NCI-H2081 treated with DMSO at 0.1 percent for 48 hours (cell line): ENCODE measurements at places on chromosomes 3 and 15.

DNA sequence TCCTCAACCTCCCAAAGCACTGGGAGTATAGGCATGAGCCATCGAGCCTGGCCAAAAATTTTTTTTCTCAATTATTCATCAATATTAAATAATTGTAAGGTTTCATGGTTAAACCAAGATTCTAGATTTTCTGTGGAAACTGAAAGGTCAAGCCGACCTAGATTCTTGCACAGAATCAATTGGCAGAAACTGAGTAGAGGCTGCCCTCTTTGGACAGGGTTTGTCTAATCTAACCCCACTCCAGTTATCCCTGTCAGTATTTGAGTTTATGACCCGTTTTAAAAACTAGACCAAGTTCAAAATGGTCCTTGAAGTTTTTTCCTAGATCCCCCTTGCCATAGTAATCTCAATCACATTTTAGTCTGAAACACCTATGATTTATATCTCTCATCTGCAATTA is 8.6 kb upstream of the ADAM10 start:
- DNase-seq: no peak

GRCh38 chr3:7760718-7761117 is 740.9 kb upstream of the LMCD1 start:
- no peak for DNase-seq

DNA sequence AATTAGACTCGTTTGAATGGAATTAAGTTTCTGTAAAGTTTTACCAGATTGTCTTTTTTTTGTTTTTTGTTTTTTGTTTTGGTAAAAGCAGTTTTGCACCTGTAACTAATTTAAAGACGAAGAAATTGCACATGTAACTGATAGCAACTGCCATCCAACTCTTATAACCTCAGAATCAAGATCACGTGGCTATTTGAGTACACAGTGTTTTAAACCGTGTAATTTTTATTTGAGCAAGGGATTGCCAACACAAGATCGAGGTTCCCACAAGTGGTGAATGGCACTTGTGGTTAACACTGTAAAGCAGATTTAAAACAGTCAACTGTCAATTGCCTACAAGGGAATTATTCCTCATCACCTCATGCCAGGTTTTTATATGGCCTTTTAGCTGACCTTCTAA is 67.3 kb downstream of the PPARG start:
- no peak for DNase-seq

DNA sequence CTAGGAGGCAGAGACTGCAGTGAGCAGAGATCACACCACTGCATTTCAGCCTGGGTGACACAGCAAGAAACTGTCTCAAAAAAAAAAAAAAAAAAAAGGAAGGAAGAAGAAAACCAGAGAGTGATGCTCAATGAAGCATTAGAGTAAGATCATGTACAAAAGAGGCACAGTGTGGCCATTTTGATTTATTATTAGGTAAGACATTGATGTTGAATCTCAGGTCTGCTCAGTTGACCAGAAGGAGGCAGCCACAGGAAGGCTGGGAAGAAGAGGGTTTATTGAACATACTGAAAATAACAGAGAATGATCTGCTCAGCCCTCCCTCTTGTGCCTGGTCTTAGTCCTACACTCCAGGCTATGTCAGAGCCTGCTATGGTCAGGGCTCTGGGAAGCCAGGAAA is 15.6 kb downstream of the LRRK1 start:
- DNase-seq: no peak

DNA sequence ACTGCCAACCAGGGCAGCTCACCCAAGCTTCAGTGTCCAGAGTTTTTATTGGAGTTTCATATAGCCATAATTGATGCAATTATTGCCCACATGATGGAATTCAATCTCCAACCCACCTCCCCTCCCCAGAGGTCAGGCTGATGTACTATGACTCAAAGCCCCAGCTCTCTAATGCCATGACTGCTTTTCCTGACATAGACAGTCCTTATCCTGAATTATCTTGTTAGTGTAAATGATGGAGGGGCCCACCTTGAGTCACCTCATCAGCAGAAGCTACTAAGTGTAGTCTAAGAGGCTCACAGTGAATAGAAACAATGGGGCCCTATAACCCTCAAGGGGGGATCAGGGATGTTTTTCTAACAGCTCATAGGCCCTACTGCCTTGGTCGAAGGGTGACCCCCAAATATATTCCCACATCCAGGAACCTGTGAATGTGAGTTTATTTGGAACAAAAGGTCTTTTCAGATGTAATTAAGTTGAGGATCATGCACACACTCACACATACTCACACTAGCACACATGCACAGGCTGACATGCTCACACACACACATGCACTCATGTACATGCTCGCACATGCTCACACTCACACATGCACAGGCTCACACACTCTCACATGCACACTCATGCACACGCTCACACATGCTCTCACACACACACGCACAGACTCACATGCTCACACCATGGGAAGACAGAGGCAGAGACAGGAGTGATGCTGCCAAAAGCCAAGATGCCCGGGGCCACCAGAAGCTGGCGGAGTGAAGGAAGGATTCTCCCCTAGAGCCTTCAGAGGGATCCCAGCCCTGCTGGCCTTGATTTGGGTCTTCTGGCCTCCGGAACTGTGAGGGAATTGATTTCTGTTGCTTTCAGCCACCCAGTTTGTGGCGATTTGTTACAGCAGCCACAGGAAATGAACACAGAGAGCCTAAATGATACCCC is 131.2 kb upstream of the SMAD3 start:
- DNase-seq: no peak

- no peak for DNase-seq
These were observed 31.5 kb upstream of the ADCY5 start for GRCh38 chr3:123480428-123480827.

DNA sequence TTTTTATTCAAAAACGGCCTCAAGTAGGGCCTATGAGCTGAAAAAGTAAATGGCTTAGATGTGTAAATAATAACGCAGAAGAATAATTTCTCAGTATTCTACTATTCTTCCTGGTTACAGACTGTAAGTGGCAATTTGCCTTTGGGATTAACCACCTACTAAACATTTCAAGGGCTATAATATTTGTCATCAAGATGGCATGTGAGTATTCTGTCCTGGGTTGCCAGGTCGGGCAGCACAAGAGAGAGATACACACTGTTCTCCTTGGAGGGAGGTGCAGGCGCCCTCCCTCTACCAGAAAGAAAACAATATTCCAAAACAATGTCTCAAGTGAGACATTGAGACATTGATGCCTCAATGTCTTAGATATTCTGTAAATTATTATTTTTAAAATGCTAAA is 278.4 kb downstream of the OCA2 start:
- no peak for DNase-seq

DNA sequence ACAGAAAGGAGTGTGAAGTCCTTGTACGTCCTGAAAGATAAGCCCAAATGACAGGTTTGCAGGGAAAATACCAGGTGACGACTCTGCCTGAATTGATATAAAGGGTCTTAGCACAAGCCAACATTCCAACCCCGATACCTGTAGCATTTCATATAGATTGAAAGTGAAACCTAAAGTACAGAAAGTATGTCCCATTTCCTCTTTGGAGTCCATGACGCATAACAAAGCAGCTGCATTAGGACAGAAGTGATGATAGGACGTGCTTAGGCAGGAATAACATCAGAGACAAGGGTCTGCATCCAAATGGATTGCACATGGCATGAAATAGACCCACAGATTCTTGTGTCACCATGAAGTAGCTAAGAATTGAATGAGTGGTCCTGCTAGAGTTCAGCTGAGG is 187.0 kb upstream of the ROBO1 start:
- DNase-seq: no peak

- no peak for DNase-seq
These were observed 691.4 kb downstream of the ZBBX start for GRCh38 chr3:166688665-166689064.

- DNase-seq: no peak
These were observed 22.1 kb downstream of the ANAPC13 start for GRCh38 chr3:134463676-134464063.

DNA sequence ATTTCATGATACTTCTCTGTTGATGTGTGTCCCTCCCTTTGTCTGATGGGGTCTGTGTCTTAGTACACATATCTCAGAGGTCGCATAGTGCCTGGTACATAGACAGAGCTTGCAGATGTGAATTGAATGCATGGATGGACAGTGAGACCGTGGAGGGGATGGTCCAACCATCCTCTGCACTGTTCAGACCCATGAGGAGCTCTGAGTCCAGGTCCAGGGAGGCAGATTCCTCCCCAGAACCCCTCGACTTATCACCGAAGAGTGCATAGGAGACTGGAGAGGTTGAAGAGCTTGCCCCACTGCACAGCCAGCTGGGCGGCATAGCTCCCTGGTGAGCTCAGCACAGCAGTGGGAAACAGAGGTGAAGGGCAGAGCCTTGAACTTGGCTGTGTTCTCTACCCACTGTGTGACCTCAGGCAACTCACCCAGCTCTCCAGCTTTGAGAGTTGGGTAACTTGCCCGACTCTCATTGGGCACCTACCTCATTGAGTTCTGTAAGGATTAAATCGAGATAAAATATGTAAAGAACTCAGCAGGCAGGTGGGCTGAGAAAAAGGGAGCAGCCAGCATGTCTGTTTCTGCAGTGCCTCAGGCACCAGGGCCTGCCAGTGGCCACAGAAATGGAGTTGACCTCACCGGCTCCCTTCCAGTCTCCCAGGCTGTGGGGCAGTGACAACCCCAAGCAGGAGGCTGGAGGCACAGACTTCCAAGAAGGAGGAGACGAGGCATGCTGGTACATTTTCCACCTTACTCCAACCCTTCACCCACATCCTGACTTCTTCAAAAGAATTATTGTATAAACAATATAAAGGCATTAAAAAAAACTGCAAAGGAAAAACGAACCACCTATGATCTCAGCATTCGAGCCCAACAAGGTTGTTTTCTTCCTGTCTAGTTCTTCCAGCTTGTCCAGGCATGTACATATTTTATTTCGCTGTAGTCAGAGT is 54.1 kb upstream of the TFRC start:
- DNase-seq: no peak

DNA sequence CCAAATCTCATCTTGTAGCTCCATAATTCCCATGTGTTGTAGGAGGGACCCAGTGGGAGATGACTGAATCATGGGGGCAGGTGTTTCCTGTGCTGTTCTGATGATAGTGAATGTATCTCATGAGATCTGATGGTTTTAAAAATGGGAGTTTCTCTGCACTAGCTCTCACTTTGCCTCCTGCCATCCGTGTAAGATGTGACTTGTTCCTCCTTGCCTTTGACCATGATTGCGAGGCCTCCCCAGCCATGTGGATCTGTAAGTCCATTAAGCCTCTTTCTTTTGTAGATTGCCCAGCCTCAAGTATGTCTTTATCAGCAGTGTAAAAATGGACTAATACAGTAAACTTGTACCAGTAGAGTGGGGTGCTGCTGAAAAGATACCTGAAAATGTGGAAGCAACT is 44.5 kb downstream of the DUT start:
- no peak for DNase-seq

DNA sequence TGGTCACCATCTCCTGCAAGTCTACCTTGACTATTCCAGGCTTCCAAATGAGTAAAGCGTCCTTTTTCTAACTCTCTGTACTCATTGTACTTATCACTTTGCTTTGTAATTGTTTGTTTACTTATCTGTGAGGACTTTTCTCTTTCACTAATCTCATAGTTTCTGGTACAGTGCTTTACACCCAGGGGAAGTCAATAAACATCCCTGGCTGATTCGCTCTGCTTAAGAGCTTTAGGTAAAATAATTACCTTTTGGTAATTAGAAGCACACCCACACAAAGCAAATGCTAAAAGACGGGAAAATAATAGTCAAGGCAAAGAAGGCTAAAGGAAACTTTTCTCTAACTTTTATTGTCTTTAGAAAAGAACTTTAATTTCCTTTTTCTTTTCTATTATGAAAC is 466.9 kb upstream of the ROBO1 start:
- no peak for DNase-seq

- no peak for DNase-seq
These were observed 10.1 kb upstream of the STRIT1 start for GRCh38 chr3:155303540-155304097.

- no peak for DNase-seq
These were observed 43.6 kb downstream of the WHAMM start for GRCh38 chr15:82852941-82853561.

DNA sequence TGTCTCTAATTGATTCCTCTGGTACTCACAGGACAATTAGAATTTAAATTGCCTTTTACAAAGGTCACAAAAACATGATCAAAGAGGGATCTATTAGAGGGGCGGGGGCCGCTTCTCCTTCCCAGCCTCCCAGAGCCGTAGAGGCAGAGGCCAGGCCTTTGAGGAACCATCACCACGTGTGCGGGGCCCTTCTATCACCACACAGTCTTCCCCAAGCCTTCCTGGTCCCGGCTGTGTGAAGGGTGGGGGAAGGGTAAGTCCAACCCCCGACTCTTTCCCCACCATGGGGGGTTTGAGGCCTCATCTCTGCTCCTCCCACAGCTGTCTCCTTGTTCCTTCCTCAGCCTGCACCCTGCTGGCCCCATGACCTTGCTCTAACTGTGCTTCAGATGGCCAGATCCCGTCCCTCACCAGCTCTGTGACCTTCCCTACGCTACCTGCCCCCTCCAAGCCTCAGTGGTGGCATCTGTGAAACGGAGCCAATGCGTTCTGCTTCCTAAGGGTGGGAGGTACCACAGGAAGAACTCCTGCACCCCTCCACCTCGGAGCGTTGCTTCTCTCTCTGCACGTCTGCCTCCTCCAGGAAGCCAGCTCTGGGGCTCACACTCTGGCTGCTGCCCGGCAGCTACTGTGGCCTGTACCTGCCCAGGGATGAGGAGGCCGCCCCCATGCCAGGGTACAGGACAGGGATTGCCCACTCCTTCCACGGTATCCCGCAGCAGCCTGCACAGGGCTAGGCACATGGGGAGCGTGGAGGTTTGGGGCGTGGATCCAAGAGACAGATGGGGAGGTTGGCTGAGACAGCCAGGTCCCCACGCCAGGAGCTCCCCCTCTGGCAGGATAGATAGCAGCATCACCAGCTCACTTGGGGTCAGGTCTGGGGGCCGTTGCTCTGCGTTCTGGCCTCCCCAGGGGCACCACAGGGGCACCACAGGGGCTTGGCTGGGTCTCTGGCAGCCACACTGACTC is 83.8 kb downstream of the LINGO1 start:
- no peak for DNase-seq

- no peak for DNase-seq
These were observed 30.5 kb downstream of the LOXL1 start for GRCh38 chr15:73956743-73957135.

DNA sequence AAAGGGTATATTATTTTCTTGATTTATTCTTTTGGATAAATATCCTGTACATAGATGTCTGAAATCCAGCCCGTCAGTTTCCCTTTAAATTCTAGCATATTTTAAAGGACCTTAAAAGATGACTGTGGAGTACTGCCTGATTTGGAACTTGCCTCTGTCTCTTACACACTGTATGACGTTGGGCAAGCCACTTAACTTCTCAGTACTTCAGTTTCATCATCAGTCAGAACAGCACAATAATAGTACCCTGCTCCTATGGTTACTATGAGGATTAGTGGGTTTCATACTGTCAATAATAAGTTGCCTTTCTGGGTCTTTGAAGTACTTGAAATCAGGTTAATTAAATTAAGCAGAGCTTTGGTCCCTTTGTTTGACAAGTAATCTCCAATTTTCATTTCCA is 374.3 kb downstream of the TIGIT start:
- no peak for DNase-seq

GRCh38 chr3:134625462-134625861 is 25.4 kb downstream of the KY start:
- no peak for DNase-seq

GRCh38 chr3:186220911-186221645 is 112.2 kb upstream of the ETV5 start:
- no peak for DNase-seq
